Kidney epithelial cell (primary cell): ENCODE measurements at places on chromosomes 2 and 18. TPM values are rescaled to one million over a fixed set of nuclear protein-coding genes. Genes with fewer than 3 reads are reported as not detected.

Gene CFAP221
- 1.0 and 1.8 TPM in 2 replicates for total RNA-seq

Gene PRKAG3
- total RNA-seq: not detected in 2 replicates

DNA sequence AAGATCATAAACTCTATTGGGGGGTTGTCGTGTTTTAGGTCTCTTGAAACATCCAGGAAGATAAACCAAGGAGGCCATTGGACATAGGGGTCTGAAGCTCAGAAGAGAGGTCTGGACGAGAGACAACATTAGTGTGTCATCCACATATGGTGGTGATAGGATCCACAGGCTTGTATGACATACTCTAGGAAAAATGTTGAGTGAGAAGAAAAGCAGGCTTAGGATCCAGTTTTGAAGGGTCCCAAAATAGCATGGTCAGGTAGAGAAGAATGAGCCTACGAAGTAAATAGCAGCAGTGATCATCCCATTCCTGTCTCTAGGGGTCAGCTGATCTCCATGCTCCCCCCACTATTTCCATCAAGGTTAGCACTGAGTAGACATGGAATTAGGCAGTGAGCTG is 166.8 kb downstream of the ANKRD30B start:
- no peak for DNase-seq

DNA sequence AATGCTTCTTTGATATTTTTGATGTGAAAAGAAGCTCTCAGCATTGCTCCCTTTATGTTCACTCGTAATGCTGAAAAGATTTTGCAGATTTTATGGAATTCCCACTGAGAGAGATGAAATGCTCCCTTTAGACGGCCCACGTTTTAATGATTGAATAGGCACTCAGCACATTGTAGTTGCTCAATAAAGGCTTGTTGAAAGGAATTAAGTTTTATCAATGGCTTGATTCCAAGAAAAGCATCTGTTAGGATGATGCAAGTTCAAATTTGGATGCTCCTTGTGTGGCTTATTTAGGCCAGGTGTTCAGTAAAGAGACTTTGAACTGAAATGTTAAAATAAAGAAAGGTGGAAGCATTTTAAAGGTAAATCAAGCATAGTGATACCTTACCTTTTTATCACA is 725.1 kb downstream of the EPHA4 start:
- no peak for DNase-seq

DNA sequence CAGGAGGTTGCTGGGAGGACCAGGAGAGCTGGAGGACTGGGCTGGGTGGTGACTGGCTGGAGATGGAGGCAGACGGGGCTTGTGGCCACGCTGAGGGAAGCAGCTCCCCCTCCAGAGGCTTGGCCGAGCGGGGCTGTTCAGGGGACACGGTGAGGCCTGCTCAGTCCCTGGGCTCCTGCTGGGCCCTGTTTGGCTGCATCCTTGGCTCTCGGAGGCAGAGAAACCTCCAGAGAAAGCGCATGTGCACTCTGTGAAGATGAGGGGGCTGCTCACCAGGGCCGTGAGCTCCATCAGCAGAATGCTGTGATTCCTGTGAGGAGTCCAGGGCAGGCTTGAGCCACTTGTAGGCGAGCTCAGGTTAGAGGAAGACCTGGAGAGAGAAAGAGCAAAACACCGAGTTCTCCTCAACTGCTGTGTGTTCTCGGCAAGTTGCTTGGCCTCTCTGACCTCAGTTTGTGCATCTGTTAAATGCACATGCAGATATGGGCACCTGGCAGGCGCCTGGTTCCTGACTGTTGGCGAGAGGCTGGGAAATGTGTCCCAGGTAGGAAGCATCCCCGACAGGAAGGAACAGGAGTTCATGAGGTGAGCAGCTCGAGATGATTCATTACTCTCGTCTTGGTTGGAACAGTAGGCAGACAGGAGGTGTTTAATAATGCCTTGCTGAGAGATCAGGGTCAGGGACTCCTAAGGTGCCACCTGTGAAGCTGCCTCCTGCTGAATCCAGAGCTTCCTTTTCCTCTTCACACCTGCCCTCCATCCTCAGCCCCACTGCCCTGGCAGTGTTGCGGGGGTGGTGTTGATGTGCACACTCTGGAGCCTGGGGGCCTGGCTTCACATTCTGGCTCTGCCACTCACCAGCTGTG is 941 bp downstream of the ZAP70 start:
- DNase-seq: no peak

GRCh38 chr18:9987931-9988330 is 74.1 kb downstream of the VAPA start:
- DNase-seq: no peak

DNA sequence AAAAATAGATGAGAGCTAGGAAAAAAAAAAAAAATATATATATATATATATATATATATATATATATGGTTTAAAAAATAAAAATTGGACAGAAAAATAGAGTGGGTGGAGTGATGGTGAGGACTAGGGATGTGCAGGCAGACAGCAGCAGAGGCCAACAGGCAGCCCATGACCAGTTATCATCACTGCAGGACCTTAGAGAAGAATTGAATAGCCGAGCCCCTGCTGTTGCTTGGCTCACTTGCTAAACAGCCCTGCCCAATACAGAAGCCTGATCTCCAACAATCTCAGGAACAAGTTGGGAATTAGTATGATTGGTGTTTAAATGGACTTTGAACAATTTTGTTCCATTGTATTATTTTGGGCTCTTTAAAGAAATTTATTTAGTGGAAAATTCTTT is 967.5 kb upstream of the PIK3C3 start:
- DNase-seq: no peak

GRCh38 chr18:58416014-58416703 is 212.7 kb downstream of the ALPK2 start:
- DNase-seq: no peak

- no peak for DNase-seq
These were observed 149.3 kb downstream of the COL6A3 start for GRCh38 chr2:237264480-237265219.
